Right forelimb (tissue), 1 donor: ENCODE measurements at places on chromosomes 3 and 15.

GRCh38 chr3:174869448-174869847 is 10.3 kb downstream of the NAALADL2 start:
- DNase-seq, result no peak

- no peak for DNase-seq
Observed at GRCh38 chr15:26261413-26261812, 398.3 kb upstream of the ATP10A start.

DNA sequence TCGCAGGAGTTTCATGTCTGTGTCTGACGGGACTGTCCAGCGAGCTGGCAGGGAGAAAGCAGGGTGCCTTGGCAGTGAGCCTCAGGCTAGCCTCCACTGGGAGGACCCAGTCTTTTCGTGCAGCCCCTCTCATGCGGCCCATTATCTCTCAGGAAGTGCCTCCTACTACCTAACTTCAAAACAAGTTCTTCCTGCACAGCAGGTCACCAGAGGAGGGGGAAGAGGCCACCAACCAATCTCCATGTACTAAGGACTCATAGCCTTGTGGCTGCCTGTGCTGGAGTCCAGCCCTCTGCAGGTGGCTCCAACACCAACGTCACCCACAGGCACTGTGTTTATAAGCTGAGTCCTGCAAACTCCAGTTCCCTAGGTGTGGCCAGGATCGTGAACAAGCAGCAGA is 4.8 kb downstream of the VIPR1 start:
- DNase-seq, result peak; percentile 20

DNA sequence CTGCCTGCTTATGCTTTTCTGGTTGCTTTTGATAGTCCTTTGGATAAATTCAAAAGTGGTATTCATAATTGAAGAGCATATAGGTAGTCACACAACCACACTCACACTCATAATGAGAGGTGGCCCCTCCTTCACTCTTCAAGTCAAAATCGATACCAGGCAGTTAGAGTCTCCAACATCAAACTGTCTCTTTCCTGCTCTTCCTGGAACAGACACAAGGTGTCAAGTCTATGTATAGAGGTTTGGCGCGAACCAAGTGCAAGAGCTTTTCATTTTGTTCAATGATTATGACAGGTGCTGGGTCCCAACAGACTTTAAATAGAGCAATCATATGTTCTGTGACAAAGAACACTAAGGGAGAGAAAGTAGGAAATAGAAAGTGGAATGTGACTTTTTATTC is 29.9 kb upstream of the RGMA start:
- no peak for DNase-seq

- DNase-seq, result no peak
Observed at GRCh38 chr15:62426387-62426956, 261.4 kb upstream of the C2CD4B start.

DNA sequence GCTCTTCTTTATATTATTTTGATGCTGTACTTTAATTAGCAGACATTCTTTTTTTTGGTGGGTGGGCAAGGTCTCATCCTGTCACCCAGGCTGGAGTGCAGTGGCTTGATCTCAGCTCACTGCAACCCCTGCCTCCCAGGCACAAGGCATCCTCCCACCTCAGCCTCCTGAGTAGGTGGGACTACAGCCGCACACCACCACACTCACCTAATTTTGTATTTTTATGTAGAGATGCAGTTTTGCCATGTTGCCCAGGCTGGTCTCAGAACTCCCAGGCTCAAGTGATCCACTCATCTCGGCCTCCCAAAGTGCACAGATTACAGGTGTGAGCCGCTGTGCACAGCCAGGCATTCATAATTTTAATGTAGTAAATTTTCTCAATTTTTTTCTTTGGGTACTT is 608.1 kb downstream of the ZNF385D start:
- no peak for DNase-seq

GRCh38 chr3:107956991-107957900 is 133.6 kb downstream of the CD47 start:
- peak; percentile 89 for DNase-seq

GRCh38 chr15:51425517-51426040 is 84.1 kb downstream of the GLDN start:
- DNase-seq, result no peak

DNA sequence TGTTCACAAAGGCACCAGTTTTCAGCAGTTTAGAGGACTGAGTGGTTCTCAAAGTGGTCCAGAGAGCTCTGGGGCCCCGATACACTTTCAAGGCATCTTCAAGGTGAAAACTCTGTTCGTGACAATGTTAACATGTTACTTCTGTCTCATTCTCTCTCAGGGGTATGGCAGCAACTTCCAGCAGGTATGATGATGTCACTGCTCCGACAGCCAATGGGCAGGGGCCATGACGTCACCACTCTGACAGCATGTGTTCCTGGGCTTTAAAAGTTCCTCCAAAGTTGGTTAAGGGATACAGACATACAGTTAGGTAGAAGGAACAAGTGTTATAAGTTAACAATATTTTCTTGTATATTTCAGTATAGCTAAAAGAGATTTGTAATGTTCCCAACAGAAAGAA is 87.9 kb downstream of the KLF15 start:
- DNase-seq, result no peak

DNA sequence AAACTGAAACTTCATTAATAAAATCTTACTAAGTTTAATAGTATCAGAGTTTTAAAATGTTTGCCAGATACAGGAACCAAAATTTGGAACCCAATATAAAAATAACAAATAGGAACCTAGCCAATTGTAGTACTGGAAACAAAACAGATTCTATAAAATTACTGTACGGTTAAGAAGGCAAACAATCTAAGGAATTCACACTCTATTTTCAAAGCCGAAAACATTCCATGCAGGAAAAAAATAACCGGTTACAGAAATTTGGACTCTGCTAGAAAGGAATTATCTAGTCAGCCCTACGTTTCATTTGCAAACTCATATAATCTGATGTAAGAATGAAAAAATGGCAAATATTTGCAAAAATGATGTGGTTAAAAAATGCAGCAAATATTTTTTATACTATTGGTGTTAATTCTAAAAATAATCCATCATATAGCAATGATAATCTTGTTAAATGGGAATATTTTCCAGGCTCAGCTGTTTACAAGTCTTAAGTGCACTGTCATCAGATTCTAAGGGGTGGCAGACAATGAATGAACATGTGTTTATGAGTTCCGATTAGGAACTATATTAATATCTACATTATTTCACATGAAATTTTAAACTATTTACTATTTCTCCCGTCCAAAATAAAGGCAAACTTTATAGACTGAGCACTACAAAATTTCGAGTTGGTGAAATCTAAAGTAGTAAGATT is 58.1 kb downstream of the DCBLD2 start:
- DNase-seq, result no peak

GRCh38 chr3:124993466-124993865 is 58.9 kb upstream of the MUC13 start:
- DNase-seq, result no peak

DNA sequence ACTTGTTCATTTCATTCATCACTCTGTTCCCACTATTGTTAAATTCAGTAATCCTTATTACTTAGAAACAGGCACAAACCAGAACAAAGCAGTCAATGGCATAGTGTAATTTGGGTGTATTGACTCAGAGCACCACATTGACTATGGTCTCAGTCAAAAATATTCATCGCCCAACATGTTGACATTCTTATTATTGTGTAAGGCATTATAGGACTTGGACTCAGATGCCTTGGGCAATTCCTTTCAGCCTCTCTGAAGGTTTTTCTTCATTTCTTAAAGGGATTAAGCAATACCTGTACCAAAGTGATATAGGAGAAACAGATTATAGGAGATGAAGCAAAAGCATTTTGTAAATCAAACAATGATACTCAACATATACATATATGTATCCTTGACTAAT is 114.7 kb upstream of the BHLHE40 start:
- DNase-seq, result no peak

- no peak for DNase-seq
Observed at GRCh38 chr3:12859840-12860239, 18.5 kb upstream of the RPL32 start.

GRCh38 chr3:196886144-196886543 is 18.4 kb downstream of the SENP5 start:
- DNase-seq, result no peak

- DNase-seq, result no peak
Observed at GRCh38 chr3:191350396-191351090, 20.2 kb upstream of the UTS2B start.

GRCh38 chr3:55185380-55185779 is 257.5 kb upstream of the LRTM1 start:
- no peak for DNase-seq

DNA sequence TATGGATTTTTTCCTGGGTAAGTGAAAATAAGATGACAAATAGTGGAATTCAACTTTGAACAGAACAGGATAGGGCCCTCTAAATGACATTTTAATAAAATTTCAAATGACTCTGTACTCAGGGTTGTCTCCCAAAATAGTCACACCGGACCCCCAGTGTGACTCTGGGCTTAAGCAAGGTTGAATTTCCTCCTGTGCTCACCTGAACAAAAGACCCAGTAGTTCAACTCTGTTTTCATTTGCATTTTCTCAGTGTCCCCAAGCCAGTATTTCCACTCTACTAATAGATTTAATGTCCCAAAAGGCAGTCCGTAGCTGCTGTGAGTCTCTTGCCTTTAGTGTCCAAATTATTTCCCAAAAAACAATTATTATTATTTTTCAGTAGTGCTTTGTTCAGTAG is 296.6 kb downstream of the PLOD2 start:
- DNase-seq, result no peak

- peak; percentile 68 for DNase-seq
Observed at GRCh38 chr3:72738752-72739530, 109.3 kb downstream of the SHQ1 start.

DNA sequence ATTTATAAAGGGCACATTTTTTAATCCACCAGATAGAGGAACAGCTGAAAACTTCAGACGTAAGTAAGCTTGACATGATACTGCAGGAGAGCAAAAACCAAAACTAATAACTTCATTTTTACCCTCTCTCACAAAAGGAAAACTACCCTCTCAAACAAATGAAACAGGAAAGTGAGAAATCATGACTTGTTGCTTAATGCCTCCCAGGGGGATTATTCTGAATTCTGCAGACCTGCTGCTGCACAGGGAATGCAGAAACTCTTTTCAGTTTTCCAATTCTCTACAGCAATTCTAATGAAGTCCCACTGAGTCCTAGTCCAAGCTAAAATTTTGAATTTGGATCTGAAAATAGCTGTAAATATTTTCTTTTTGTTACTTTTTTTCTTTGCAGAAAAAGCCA is 637.1 kb upstream of the CCDC54 start:
- DNase-seq, result no peak

GRCh38 chr3:184262764-184263179 is 1.4 kb upstream of the CAMK2N2 start:
- peak; percentile 37 for DNase-seq

GRCh38 chr15:51856714-51857380 is 27.4 kb downstream of the TMOD3 start:
- no peak for DNase-seq

DNA sequence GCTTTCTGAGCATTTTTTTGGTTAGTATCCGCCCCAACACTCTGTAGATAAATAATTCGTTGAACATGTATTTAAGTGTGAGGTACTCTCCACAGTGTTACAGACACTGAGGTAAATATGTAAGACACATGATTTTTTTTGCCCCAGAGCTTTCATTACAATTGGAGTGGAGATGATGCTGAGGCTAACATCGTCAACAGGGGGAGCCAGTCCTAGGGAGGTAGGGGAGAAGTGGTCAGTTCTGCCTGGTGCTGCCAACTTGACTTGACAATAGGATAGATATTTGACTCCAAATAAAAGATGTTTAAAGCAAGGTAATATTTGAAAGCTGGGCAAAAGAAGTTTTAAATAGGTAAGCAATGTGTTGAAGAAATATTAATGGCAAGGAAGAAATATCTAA is 295.7 kb downstream of the UNC13C start:
- no peak for DNase-seq

- no peak for DNase-seq
Observed at GRCh38 chr3:31502803-31503221, 29.9 kb upstream of the STT3B start.

GRCh38 chr3:61741551-61741950 is 180.2 kb downstream of the PTPRG start:
- no peak for DNase-seq

GRCh38 chr15:91965501-91966193 is 112.1 kb downstream of the SLCO3A1 start:
- no peak for DNase-seq

DNA sequence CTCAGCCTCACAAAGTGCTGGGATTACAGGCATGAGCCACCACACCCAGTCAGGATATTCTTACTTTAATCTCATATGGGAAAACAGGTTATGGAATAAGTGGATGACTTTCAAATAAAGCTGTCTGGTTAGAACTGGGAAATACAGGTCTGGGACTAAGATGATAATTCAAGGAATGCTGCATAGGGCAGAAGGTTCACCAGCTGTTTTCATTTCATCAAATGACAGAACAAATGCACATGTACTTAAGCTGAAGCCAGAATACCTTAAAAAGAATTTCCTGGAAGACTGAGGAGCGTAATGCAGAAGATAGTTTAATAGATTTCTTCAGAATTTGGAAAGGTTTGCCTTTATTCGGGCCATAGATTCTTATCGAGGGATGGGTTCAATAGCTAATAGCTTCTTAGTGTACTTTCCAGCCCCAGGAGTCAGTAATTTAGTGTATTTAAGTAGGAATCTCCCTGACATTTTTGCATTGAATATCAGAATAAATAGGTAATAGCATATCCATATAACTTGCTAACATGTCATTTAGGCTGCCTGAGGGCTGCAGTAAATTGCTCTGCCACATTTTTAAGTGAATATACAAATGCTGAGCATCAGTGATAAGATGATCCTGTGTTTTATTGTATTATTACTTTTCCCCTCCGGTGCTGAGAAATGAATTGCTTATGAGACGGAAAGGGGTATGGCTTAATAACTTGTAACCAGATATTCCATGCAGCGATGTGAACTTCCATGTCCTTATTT is 40.3 kb upstream of the ZNF770 start:
- no peak for DNase-seq

DNA sequence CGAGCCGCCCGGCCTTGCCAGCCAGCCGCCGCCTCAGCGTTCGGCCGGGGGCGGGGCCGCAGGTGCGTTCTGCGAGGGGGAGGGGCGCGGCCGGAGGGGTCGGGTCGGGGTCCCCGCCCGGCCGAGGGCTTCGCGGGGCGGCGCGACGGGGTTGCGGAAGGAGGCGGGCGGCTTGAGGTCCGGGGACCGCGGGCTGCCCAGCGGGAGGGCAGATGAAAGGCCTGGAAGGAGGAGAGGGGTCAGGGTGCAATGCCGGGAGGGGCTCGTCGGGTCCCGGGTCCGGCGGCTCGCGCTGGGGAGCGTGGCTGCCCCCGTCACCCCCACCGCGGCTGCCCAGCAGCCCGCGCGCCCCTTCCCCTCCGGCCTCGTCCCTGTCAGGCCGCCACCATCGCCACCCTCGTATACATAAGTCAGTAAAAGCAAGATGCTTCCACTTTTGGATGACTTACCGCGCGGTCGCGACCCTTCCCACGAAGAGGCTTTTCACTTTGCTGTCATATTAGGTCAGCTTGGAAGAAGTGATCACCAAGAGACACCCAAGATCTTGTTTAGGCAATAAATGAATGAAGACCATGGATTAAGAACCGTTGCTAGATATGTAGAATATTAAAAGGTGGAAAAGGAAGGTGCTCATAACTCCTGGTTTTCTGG is 620 bp upstream of the ANP32A start:
- DNase-seq, result no peak

- no peak for DNase-seq
Observed at GRCh38 chr3:4856986-4857385, 122.3 kb upstream of the BHLHE40 start.
